Activated CD4-positive, alpha-beta T cell treated with anti-CD3 and anti-CD28 coated beads for 24 hours (primary cell): ENCODE measurements at places on chromosomes 1 and 21.

DNA sequence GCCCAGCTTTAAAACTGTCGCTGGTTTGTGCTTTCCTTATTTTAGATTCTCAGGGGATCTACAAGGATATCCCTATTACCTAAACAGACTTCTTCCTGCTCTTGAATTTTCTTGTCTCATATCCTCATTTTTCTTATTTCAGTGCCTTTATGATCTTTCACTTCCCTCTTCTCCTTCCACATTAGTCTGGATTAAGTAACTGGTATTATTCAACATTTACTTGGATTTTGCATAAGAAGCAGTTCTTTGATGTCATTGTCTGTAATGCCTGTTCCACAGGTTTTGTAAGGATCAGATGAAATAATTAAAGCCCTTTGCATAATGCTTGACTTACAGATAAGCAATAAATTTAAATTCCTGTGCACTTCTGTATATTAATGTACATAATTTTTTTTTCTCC is 26.5 kb downstream of the CXADR start:
- DNase-seq: no peak

GRCh38 chr1:116817582-116818064 is 63.4 kb downstream of the CD2 start:
- peak; percentile 72 for DNase-seq

DNA sequence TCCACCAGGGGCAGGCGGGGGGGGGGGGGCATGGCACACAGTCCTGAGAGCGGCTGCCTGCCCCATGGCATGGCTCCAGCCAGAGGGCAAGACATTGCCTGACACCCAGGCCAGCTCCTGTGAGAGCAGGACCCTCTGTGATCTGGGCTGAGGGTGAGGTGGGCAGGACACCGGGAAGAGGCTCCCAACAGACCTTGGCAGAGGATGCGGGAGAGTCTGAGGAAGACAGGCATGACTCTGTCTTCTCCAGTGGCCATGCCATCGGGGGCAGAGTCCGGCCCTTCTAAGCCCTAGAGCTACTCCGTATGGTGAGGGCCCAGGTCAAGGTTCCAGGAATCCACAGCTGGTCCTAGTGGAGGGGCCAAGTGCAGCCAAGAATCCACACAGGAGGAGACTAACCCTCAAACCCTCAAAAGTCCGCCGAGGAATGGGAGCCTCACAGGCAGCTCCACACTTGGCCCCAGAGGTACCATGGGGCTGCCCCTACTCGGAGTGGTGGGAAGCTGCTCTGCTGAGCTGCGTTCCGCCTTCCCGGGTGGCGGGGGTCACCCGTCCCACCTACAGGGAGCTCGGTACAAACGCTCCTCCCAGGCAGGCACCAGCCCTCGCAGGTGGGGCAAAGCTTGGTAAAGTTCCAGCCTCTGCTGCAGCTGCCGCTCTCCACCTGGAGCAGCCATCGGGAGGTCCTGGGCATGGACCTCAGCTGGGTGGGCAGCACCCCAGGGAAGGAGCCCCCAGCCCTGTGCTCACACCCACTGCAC is 6.5 kb downstream of the ACTRT2 start:
- no peak for DNase-seq

- DNase-seq: peak; percentile 35
These were observed 36.7 kb downstream of the CAPN2 start for GRCh38 chr1:223748773-223749733.

GRCh38 chr1:112971006-112971405 is 15.0 kb upstream of the SLC16A1 start:
- DNase-seq: no peak

- DNase-seq: no peak
These were observed 10.8 kb downstream of the ARID4B start for GRCh38 chr1:235317168-235317567.

GRCh38 chr1:95625224-95625623 is 391.2 kb downstream of the RWDD3 start:
- no peak for DNase-seq

DNA sequence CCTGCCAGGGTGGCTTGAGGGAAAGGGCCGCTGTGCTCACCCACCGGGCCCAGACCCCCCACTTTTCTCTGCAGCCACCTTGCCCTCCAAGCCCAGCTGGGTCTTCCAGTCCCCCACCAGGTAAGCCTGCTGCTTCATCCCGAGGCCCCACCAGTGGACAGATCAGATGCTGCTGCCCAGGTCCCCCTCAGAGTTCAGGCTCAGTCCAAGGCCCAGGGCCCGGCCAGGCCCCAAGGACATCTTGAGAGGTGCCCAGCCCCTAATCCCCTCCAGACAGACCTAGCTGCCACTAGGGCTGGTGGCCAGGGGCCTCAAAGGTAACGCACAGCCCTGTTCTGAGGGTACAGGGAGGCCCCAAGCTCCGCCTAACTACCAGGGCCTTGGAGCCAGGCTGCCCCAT is 58.6 kb downstream of the MEGF6 start:
- DNase-seq: no peak

DNA sequence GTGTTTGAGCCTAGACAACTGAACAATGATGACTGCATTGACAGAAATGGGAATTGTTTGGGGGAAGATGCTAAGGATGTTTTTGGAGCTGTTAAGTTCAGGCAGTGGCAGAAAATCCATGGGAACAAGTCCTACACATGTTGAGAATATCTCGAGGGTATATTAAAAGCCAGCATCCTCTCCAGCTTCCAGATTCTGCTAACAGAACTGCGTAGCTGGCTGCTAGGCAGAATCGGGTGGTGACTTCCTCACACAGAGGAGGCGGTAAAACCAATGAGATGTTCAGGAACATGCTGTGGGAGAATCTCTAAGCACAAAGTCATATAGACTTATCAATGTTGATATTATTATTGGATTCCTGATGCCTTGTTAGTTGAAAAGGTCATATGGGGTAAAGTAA is 14.8 kb downstream of the FAM163A start:
- no peak for DNase-seq

DNA sequence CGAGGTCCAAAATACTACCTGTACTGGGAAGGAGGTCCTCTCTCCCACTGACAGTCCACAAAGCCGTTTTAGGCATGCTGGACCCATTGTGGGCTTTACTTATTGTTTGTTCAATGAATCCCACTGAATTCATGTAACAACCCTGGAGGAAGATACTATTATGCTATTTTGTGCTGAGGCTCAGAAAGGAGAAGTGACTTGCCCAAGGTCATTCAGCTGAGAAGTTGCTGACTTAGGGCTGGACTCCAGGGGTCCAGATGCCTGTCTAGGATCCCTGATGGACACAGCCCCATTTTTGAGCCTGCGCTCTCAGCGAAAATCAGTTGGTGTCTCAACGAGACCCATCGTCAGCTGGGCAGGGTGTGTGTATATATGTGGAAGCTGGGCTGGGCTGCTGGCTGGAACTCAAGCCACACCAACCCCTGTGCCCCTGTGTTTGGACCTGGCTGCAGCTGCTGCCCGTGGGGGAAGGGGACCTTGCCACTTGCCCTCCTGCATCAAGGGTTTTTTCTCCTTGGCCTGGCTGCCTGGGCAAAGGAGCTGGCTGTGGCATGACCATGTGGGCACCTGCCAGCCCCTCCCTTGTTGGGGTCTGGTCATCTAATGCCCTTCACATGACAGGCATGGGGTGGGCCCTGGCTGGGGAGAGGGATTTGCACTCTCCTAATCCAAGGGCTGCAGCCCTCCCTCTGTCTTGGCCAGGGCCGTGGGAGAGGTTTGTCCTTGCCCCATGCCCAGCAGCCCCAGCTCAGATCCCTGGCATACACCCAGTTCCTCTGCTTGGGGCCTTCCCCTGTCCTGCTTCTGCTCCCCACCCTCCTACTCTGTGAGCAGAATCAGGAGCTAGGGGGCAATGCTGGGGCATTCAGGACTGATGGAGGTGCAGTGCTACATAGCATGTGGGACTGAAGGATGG is 15.0 kb downstream of the KCNQ4 start:
- no peak for DNase-seq

DNA sequence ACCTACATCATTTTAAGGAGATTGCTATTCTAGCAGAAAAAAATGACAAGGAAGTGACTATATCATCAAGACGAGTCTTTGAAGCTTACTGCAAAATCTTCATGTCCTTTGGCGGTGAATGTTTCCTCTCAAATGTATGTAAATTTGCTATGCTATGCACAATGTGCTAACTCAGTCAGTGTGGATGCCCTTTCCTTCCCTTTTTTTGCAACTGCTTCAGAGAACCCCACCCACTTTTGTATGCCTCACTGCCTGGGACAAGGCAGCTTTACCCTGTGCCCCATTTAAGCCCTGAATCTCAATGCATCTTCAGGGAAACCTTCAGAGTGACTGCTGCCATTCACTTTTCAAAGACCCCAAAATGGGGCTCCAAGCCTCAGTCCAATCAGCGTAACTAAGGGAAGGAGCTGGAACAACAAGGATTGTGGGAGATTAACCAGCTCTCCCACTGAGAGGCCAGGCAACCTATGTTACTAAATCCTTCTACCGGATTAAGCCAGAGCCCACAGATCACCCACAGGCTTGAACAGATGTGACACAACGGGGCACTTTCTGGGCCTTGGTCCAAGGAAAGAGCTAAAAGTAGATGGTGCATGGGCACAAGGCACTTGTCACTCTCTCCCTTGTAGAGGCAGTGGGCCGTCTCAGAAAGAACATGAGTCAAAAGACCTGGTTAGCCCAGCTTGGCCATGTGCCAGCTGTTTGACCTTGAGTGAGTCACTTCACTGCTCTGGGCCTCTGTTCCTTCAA is 154.4 kb downstream of the PLPP3 start:
- DNase-seq: no peak

DNA sequence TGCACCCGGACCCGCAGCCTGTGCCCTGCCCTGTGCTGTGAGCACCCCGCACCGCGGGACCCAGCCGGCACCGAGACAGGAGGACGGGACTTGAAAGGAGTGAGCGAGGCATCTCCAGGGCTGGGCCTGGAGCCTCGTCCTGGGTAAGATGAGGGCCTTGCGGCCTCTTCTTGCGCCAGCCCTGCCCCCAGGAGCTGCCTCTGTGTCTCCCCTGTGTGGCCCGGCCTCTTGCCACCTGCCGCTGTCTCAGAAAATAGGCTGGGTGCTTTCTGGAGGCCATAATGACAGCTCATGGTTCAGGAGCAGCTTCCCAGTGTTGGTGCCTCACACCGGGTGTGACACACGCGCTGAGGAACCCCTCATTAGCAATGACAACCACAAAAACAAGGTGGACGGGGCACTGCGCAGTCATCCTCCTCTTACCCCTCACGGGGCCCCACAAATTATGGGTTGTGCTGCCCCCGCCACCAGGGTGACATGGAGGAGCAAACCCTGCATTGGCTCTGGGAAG is 161.5 kb upstream of the C1orf174 start:
- no peak for DNase-seq

GRCh38 chr1:70745199-70745598 is 302.4 kb downstream of the PTGER3 start:
- no peak for DNase-seq

DNA sequence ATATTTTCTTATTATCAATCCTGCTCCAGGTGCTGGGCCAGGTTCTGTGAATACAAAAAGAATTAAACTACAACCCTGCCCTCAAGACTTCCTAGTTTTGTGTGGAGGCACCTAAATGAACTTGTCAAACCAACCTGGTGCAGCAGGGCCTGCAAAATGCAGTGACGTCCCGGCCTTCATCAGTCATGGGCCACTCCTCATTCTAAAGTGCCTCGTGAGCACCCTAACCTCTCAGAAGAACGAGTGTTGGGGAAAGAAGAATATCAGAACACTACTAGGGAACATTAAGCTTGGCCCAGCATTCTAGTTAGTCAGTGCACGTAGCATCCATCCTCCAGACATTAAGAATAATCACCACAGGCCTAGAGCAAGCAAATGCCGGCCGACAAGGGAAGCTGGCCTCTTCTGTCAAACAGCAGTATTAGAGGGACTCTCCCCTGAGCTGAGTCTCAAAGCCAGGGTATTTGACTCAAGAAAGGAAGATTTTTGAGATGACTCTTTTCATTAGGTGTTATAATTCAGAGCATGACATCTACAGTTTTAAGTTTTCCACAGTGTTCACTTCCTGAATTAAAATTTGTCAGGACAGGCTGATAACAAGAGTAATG is 137.9 kb downstream of the SLC45A1 start:
- no peak for DNase-seq

DNA sequence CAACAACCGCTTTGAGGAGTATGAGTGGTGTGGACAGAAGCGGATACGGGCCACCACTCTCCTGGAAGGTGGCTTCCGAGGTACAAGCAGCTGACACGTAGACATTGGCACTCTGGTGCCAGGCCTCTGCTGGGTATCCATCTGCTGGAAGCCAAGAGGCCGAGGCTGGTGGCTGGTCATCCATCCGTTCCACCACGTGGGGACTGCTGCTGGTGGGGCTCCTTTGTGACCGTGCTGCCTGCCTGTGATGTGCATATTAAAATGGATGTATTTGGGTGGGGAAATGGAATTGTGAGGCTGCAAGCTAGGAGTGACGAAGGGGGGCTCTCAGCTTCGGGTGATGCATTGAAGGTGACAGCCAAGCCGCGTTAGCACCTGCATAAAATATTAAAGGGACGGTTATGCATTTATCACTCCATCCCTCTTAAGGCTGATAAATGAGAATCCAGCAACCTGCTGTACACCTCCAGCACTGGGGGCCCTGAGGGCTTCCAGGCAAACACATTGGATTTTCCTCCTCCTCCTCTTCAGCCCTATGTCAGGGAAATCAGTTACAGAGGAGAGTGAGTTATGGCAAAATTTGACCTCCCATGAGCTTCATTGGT is 38.1 kb downstream of the TMEM53 start:
- no peak for DNase-seq

- DNase-seq: no peak
These were observed 30.6 kb downstream of the CAMK1G start for GRCh38 chr1:209614151-209614420.

DNA sequence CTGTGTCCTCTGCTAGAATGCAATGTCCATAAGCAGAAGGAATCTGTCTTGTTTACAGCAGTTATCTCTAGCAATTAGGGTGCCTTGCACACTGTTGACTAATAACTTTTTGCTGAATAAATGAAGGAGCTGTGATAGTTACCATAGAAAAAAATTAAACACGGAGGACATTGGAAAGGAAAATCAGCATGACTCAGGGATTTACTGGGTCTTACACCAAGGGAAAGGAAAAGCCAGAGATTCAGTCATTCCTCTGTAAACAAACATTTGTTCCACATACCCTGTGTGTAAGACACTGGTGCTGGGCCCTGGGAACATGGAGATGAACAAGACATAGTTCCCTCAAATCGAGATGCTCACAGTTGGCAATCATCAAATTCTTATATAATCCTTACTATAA is 183.3 kb downstream of the PTGER3 start:
- no peak for DNase-seq

GRCh38 chr1:145757420-145757819 is 38.1 kb downstream of the CD160 start:
- DNase-seq: no peak

DNA sequence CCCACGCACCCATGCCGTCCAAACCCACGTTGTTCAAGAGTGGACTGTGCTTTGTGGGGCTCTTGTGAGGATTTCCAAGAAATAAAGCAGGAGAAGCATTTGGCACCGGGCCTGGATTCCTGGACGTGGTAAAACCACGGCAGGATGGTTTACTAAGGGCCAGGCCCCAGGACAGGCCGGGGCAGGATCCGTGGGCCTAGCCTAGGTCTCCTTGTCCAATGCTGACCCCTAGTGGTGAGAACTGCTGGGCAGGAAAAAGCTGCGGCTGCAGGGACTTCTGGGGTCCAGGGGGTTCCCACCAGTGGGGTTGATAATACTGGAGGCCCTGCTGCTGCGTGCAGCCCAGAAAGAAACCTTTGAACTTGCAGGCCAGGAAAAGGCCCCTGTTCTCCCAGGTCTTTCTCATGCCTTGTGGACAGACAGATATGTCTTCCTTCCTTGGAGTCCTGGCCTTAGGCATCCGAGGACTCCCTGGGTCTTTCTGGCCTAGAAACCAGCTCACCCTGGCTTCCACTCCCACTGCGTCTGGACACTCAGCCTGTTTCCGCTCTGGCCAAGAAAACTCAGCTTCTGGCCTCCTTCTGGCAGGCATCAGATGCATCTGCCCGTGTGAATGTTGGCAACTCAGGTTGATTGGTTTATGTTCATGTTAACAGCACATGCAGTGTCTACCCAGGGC is 106.9 kb upstream of the TMEM51 start:
- DNase-seq: peak; percentile 36
